ENCODE measurements at places on chromosomes 4 and X.

DNA sequence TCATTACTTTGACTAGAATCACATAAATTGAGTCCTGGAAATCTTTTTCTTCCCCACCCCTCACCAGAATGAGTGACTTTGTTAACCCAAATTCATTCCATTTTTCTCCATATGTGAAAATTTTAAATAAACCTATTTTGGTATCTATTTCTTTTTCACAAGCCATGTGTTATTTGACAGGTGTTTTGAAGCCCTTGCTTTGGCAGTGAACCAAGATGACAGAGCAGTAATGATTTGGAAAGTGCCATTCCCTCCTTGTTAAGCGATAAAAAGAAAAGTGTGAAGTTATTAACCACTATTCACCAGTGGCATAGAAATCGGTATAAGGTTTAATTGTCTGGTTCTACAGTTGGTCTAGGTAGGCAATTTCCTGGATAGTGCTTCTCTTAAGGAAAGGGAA lies 66.1 kb downstream of the POLA1 start:
- DNase-seq = no peak

- no peak for DNase-seq
Observed at GRCh38 chr4:25111648-25112196, 48.5 kb downstream of the SEPSECS start.

DNA sequence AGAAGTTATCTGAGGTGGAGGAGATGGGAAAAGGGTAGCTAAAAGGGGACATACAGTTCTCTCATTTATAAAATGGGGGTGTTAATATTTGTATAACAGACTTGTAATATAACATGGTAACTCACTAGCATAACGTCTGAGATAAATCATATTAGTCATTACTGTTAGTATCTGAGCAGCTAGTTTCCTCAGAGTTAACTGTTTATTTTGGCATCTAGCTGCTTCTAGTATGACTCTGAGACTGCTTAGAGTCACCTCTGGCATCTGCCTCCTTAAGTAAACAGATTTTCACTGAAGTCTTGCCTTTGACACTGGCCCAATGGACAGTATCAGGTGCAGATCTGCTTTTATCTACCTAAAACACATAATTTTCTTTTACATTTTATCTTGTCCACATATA lies 58.1 kb downstream of the SLC30A9 start:
- no peak for DNase-seq

GRCh38 chrX:104539081-104539480 lies 26.9 kb upstream of the IL1RAPL2 start:
- no peak for DNase-seq

GRCh38 chrX:87727620-87728019 lies 210.0 kb downstream of the KLHL4 start:
- no peak for DNase-seq

- DNase-seq = no peak
Observed at GRCh38 chrX:74680391-74680790, 66.0 kb upstream of the RLIM start.

DNA sequence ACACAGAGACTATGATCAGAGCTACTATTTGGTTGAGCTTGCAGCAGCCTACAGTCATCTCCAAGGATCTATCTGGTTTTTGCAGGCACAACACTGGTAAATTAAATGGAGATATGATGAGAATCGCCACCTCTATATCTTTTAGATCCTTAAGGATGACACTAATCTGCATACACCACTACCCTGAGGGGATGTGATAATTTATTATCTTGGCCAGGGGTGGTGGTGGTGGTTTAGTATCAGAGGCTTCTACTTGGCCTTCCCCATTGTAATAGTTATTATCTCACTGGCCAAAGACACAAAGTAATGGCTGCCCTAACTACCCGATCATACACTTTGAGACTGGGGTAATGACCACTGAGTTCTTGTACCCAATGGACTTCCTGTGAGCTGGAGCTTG lies 21.2 kb downstream of the CCDC160 start:
- DNase-seq = no peak

DNA sequence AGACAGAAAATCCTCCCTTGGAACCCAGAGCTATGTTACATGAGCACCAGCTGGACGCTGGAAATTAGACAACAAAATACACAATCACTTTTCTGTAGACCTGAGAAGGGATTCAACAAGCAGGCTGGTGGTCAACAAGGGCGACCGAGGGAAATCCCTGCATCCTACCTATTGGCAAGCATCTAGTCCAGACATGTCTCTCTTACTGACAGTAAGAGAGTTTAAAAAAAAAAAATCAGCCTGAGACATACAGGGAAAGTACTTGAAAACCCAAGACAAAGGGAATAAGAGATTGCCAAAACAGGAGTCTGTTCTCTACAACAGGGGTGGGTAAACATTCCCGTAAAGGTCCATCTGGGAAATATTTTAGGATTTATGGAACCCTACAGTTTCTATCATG lies 108.0 kb downstream of the KDR start:
- DNase-seq = no peak

DNA sequence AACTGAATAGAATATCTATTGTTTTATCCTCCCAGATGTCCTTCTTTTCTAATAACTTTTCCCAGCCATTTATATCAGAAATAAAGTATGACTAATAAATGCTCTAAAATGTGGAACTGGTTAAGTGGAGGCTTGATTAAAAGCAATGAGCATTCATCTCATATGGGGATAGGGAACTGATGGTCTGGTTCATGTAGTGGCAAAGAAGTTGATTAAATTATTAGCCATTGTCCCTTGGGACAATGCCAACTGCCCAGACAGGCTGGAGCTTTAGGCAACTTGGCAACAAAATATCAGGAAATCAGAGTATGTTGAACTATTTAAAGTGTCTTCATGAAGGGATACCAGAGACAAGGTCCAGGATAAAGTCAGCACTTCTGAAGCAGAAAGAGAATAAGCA lies 24.2 kb downstream of the TRO start:
- no peak for DNase-seq

GRCh38 chr4:83490876-83491450 lies 6.1 kb upstream of the ABRAXAS1 start:
- DNase-seq = no peak

DNA sequence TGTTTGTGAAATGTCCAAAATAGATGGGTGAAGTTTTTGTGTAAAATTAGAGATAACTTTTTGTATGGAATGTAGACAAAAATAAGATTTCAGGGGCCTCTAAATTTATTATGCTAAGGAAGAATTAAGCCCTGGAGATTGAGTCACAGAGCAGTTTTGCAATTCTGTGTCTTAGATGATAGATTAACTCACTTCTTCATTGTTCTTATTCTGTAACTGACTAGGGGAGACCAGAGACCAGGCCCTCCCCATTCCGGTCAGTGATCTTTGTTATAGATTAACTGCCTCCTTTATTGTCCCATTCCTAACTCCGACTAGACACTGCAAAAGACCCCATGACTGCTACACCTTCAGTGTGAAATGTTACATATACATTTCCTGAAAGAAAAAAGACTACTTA lies 238.4 kb upstream of the TAPT1 start:
- DNase-seq = no peak

GRCh38 chrX:103215425-103215991 lies 600 bp downstream of the BEX4 start:
- DNase-seq = peak; percentile 18

GRCh38 chr4:109213056-109213455 lies 89.4 kb downstream of the COL25A1 start:
- DNase-seq = no peak

DNA sequence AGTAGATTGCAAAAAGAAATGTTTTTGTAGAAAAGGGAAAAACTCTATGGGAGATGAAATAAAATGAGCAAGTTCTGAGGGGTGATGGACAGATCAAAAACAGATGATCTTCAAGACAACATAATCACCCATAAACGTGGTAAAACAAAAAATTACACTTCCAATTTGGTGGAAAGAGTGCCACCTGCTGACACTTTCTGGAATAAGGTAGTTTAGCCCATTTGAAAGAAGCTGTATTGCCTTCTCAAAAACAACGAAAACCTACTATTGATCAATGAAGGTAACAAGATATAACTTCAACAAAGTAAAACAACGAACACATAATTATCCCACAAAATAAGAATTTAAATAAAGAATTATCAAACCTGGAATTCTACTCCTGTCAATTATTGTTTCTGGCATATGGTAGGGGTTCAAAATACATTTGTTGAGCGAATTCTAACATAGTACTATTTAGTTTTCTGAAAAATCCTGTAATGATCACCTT lies 2.5 kb downstream of the COQ2 start:
- no peak for DNase-seq

GRCh38 chr4:114217150-114217817 lies 237.8 kb upstream of the ARSJ start:
- no peak for DNase-seq

- DNase-seq = no peak
Observed at GRCh38 chrX:19673375-19674040, 158.2 kb upstream of the MAP3K15 start.

- no peak for DNase-seq
Observed at GRCh38 chr4:31408121-31408520, 688.0 kb downstream of the PCDH7 start.

GRCh38 chrX:152895121-152895520 lies 2.7 kb upstream of the ZNF185 start:
- no peak for DNase-seq

GRCh38 chr4:7052923-7053715 lies 9.9 kb downstream of the TADA2B start:
- DNase-seq = no peak

- DNase-seq = no peak
Observed at GRCh38 chrX:63884821-63885790, 100.1 kb upstream of the ARHGEF9 start.

DNA sequence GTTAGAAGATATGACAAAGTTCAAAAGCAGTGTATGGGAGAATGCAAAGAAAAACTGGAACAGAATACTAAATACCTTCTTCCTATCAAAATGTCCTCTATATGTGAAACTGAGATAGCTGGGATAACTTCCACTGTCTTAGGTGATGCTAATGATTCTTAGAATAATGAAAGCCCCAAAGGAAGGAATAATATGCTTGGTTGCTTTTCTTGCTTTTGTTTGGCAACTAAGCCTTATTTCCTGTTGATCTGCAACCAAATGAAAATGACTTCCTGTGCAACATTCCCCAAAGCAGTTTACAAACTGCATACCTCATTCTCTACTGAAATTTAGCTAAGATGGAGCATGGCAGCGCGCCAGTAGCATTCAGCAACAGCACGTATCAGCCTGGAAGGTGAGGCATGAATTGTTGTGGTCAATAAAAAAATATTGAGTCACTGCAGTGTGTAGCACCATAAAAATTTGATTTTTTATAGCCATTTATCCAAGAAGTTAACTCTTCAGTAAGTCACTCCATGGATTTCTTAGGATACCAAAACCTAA lies 18.7 kb downstream of the NDNF start:
- no peak for DNase-seq

- DNase-seq = no peak
Observed at GRCh38 chrX:29528281-29528680, 687.1 kb upstream of the MAGEB2 start.

GRCh38 chrX:38798956-38799355 lies 2.3 kb upstream of the MID1IP1 start:
- no peak for DNase-seq

- DNase-seq = no peak
Observed at GRCh38 chrX:37000140-37000539, 8.0 kb upstream of the FAM47C start.

DNA sequence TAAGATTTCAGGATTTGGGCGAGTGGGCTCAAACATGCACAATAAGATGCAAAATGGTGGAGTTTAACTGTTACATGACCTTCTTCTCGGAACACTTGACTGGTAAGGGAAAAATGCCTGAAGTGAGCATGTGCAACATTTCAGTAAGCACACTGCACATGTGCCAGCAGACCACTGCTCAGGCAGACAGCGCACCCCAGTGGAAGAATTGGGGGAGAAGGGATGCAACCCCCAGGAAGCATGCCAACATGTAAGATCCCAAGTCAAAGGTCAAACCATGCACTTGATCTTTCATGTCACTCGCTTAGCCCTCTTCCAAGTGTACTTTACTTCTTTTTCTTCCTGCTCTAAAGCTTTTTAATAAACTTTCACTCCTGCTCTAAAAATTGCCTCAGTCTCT lies 256.3 kb downstream of the CENPC start:
- DNase-seq = no peak

DNA sequence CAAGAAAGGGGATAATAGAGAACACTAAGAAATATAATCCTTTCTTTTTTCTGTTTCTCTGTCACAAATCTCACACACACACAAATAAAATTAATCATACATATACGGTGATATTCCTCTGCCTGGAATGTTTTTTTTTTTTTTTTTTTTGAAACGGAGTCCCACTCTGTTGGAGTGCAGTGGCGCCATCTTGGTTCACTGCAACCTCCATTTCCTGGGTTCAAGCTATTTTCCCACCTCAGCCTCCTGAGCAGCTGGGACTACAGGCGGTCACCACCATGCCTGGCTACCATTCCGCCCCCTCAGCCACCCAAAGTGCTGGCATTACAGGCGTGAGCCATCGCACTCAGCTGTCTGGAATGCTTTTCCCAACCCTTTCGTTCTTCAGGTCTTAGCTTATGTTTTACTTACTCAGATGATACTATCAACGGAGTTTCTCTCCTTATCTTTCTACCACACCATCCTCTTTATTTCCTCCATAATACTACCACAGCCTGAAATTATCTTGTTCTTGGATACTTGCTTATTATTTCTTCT lies 69.3 kb downstream of the ANKRD17 start:
- no peak for DNase-seq

GRCh38 chr4:128424527-128425497 lies 137.2 kb upstream of the PGRMC2 start:
- DNase-seq = no peak

GRCh38 chr4:88623097-88623496 lies 30.8 kb downstream of the HERC3 start:
- DNase-seq = no peak

DNA sequence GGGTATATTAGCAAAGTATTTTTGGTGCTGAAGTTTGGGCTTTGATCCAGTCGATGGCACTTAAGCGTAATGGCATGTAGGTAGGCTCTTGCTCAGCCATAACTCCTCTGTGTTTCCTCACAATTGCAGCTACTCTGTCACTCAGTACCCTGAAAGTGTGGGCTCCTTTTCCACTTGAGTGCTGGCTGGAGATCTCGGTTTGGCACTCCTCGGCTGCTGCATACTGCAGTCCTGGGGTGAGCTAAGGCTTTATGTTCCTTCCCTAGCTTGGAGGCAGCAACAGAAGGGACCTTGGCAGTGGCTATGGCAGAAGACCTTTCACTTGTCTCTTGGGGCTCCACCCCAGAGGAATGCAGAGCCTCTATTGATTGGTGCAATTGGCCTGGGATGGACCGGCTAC lies 106.7 kb upstream of the GRXCR1 start:
- DNase-seq = no peak

DNA sequence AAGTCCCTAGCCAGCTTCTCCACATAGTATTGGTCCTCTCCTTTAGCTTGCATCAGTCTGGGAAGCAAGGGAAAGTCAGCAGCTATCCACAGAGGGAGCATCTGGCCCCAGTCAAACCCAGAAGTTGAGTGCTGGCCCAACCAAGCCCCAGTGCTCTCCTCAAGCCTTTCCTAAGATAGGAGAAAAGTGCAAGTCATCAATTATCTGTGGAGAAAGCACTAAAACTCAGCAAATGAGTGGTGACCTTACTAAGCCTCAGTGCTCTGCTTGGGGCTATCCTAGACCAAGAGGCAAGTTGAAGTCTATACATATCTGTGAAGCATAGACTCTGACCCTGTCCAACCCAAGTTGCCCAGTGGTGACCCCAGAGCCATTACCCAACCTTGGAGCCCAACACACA lies 28.5 kb upstream of the MAGEE1 start:
- DNase-seq = no peak
